ENCODE measurements at places on chromosomes 16 and 17.

- no peak for DNase-seq
These were observed 13.7 kb downstream of the DHX38 start for GRCh38 chr16:72107371-72107770.

GRCh38 chr17:47621293-47622179, 28.2 kb upstream of the KPNB1 start:
- DNase-seq, result no peak

- no peak for DNase-seq
These were observed 61.8 kb downstream of the DNAH3 start for GRCh38 chr16:21088646-21089538.

DNA sequence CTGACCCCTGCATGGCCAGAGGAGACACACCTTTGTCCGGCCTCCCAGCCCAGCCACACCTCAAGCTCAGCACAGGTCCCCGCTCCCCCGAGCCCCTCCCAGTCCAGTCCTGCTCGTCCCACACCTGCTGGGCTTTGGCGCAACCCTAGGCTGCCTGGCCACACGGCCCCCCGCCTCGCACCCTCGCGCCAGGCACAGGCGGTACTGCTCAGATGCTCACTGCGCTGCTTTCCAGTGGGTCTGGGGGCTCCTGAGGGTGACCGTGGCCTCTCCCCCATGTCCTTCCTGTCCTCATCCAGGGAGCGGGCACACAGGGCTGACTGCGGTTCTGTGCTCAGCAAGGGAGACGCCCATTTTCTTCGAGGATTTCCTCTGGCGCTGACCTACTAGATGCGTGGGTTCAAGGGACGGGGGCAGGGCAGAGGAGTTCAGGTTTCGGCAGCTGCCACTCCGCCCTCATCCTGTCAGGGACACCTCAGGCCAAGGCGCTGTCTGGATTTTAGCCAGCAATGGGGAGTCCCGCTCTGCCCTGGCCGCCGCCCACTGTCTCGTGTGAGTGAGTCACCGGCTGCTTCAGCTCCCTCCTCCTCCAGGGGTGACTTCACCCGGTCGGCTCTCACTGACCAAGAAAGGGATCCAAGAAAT, 118.0 kb upstream of the ZNF469 start:
- no peak for DNase-seq

GRCh38 chr17:77572065-77572601, 386.4 kb upstream of the TNRC6C start:
- no peak for DNase-seq

GRCh38 chr16:2046893-2047329, 723 bp downstream of the NTHL1 start:
- DNase-seq, result no peak

DNA sequence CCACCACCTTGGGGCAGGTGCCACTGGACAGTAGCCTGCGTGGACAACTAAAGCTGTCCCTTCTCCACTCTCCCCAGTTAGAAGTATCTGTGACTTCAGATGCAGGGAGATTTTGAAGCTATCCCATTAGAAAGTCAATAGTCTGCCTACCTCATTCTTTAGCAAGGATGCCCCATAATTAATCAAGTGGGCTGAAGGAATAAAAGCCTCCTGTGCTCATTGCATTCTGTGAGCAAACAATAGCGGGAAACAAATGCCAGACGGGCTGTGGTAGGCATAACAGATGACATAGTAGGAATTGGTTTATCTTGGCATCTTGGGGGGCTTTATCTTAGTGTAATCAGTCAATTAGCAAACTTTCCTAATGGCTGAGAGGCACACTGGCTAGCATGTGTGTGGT, 96.7 kb upstream of the HSBP1 start:
- DNase-seq, result no peak

DNA sequence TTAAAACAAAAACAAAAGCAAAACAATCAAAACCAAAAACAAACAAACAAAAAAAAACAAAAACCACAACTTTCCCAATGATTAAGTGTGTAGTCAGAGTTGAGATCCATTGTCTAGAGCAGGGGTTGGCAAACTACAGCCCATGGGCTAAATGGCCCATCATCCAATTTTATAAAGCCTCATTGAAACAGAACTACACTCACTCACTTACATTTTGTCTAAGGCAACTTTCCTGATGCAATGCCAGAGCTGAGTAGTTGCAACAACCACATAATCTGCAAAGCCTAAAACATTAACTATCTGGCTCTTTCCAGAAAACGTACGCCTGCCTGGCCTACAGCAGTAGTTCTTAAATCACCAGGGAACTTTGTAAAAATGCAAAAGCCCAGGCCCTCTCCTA, 124.1 kb downstream of the SOX9 start:
- no peak for DNase-seq

GRCh38 chr17:74814453-74814852, 38.3 kb upstream of the NAT9 start:
- DNase-seq, result no peak

DNA sequence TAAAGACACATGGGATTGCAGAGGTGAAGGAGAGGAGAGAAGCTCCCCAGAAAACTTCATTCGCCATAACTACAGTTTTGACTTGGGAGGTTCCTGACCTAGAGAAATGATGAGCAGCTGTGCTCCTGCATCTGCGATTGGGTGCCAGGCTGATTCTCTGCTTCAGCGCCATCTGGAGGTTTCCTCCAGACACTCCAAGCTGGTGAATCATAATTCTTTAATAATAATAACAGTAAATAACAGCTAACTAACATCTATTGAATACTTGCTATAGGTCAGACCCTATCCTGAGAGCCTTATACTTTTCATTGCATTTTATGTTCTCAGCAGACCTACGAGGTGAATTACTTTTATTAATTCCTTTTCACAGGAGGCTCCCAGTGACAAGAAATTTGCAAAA, 575.8 kb downstream of the TOX3 start:
- peak; percentile 53 for DNase-seq
